ENCODE measurements at places on chromosomes 11 and 22.

GRCh38 chr22:27802346-27803073 is 954 bp upstream of the MN1 start:
- no peak for ATAC-seq

DNA sequence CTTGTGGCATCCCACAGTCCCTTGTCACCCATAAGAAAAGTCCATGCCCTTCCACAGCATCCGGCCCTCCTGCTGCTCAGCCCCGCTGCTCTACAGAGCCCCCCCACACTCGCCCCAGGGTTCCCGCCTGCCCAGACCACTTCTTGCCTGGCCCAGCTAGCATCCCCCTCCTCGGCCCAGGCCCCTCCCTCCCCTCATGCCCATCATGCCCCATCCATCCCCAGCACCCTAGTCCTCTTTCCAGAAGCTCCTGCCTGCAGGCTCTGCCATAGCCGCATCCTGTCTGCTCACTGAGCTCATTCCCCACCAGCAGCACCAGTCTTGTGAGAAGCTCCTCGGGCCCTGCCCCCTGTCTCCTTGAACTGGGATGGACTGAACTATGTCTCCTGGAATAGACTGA is 54.4 kb downstream of the LINC01488 start:
- ATAC-seq, result no peak

- ATAC-seq, result no peak
Measured at GRCh38 chr11:64299847-64300648, at the start of gene CATSPERZ. CATSPERZ (plus strand) TSS chr11:64300358; CDS start chr11:64300411, 53 bp downstream.

- ATAC-seq, result no peak
Measured at GRCh38 chr11:103880968-103881367, 155.5 kb upstream of the DDI1 start.

GRCh38 chr11:400241-400689 is 6.3 kb downstream of the PKP3 start:
- no peak for ATAC-seq

- ATAC-seq, result no peak
Measured at GRCh38 chr22:49019737-49020713, 807.6 kb downstream of the BRD1 start.

- ATAC-seq, result no peak
Measured at GRCh38 chr11:120334332-120334731, 1.9 kb upstream of the ARHGEF12 start.

- no peak for ATAC-seq
Measured at GRCh38 chr11:64620381-64620971, 29.5 kb downstream of the SLC22A12 start.

DNA sequence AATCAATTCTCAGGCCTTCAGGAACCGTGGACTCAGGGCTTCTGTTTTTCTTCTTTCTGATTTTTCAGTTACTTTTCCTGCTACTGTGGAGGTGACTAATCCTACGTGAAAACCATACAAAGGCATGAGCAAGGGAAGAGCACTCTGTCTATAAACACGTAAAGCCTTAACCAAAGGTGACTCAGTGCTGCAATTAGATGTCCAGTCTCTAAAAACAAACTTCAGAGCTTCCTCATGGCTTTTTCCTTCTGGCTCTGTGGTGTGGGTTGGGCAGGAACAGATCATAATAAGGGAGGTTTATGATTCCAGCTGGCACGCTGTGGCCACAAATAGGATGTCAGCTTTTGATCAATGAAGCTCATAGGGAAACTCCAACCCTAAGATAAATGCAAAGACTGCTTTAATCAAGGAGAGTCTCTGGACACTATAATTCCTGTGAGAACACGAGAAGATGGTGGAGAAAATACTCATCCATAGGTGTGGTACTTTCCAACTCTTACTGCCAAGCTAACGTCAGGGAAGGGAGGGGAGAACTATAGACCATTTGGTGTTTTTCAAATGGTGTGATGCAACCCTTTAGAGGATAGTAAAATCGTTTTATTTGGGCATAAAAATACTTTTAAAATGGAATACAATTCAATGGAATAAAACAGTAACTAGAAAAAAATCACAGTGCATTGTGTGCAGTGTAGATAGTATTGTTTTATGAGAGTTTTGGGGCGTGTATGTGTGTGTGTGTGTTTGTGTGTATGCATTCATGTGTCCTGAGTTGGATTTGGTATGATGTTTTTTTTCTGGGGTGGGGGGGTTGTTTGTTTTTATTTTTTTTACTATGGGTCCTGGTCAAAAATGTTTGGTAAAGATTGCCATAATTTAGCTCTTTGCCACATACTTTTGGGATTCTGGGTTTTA is at the start of gene NXPE2:
TSS of gene NXPE2 (plus strand) at position 403 of the 912 bp plus-strand sequence. CDS start at position 452, 49 bp downstream.
- peak; percentile 74 for ATAC-seq

- ATAC-seq, result peak; percentile 12
Measured at GRCh38 chr22:44024288-44024921, at the start of gene PARVB. PARVB (plus strand) TSS chr22:44024302; CDS start chr22:44024340, 38 bp downstream.

DNA sequence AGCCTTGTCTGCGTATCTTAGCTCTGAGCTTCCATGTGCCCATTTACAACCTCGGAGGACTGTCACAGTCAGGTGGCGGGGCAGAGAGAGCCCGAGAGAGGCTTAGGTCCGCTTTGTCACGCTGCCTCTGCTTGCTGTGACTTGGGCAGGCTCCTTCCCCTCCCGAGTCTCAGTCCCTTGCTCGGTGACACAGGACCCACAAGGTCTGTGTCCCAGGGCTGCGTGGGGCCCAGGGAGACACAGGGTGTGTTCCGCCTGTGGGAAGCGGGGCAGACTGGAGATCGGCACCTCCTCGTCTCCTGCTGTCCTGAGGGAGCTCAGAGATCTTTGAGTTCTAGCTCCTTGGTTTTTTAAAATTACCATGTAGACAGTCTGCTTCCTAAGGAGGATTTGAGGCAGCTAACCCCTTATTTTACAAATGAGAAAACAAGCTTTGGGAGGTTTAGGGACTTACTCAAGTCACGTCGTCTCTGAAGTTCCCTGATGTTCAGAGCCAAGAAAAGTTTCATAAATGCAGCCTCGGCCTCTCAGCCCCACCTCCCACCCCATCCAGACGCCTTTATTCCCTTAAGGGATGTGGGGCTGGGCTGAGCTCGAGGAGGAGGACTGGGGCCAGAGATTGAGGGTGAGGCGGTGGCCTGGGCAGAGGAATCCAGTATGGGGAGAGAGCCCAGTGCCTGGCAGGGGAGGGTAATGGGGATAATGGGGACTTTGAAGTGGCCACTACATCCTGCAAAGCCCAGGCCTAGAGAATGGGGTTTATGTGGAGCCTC is 103.6 kb downstream of the NECTIN1 start:
- ATAC-seq, result no peak

- peak; percentile 51 for ATAC-seq
Measured at GRCh38 chr11:119700536-119701346, 28.3 kb downstream of the NECTIN1 start.

GRCh38 chr11:77842441-77843121 is 21.6 kb downstream of the AAMDC start:
- ATAC-seq, result no peak

- ATAC-seq, result no peak
Measured at GRCh38 chr22:42623301-42623751, 8.6 kb upstream of the POLDIP3 start.

DNA sequence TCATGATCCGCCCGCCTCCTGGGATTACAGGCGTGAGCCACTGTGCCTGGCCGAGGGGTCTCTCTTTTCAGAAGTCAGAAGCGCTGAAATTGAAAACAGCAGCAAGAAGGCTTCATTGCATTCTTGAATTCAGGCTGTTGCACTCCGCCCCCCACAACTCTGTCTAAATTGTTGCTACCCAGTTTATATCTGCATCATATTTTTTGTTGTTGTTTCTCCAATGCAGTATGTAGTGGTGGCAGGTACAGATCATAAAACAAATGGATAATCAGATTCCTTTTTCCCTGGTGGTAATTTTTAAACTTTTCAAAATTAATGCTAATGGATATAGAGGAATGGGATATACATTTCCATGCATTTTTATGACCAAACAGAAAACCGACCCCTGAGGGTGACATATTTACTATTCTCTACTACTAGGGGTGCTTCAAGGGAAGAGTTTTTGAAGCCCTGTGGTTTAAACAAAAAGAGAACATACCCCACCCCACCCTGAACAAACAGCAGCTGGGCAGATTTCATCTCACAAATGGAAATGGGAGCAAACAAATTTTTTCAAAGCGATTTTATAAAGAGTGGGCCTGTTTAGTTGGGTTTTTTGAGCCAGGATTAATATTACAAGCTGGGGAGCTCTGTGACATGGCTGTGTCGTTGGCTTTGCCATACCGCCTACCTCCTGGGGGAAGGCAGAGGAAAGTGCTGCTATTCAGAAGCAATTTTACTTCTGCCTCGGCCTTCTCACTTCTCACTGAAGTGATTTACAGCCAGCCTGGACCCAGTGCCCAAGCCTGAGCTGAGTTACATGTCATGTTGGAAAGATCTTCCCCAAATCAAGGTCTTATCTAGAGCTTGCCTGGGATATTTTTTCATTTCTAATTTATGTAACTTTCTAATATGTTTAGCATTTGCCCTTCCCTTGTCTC is 16.0 kb upstream of the TMA7B start:
- ATAC-seq, result no peak

GRCh38 chr11:129018126-129018525 is 75.5 kb upstream of the TP53AIP1 start:
- ATAC-seq, result no peak

DNA sequence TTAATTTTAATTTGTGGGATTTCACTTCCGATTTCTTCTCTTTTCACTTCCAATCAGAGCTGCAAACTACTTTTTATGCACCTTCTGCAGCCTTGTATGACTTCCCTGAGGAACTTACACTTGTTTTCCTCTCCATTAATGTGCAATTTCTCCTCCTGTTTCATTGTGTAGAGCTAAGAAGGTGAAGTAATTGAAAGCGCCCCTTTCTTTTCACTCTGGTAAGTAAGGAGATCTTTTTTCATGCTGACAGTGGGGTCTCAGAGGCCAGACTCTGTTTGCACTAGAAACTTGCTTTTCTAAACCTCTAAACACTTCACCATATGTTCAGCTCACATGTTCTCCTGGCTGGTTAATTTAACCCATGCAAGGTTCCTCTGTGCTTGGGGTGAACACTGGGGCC is 117.0 kb downstream of the FANCF start:
- ATAC-seq, result no peak

- no peak for ATAC-seq
Measured at GRCh38 chr11:83401506-83402225, 115.5 kb upstream of the CCDC90B start.

- peak; percentile 89 for ATAC-seq
Measured at GRCh38 chr11:95337175-95337957, 106.4 kb upstream of the SESN3 start.

GRCh38 chr22:22196833-22197477 is 47.6 kb upstream of the VPREB1 start:
- no peak for ATAC-seq
